ENCODE measurements at places on chromosomes 16 and 17. TPM values are rescaled to one million over a fixed set of nuclear protein-coding genes. Genes with fewer than 3 reads are reported as not detected.

GRCh38 chr16:87163637-87164036 is 153.6 kb downstream of the C16orf95 start:
- no peak for DNase-seq
- no peaks in the 10 kb centered on the region for H3K36me3 ChIP-seq
- H3K27me3 ChIP-seq = peaks cover 3% of the 10 kb centered on the region
- 0 out of 2 replicates have a peak, but pooled peaks cover 2% of the 10 kb centered on the region for H3K4me1 ChIP-seq
- no peak overlapping the region for H3K27ac ChIP-seq
- H3K4me3 ChIP-seq = no peak overlapping the region

- H3K4me1 ChIP-seq = peaks cover 11% of the 10 kb centered on the region
- no peak overlapping the region for H3K4me3 ChIP-seq
- no peak for DNase-seq
- peaks cover 94% of the 10 kb centered on the region for H3K27me3 ChIP-seq
Measured at GRCh38 chr16:23856251-23856709, 20.5 kb downstream of the PRKCB start.

DNA sequence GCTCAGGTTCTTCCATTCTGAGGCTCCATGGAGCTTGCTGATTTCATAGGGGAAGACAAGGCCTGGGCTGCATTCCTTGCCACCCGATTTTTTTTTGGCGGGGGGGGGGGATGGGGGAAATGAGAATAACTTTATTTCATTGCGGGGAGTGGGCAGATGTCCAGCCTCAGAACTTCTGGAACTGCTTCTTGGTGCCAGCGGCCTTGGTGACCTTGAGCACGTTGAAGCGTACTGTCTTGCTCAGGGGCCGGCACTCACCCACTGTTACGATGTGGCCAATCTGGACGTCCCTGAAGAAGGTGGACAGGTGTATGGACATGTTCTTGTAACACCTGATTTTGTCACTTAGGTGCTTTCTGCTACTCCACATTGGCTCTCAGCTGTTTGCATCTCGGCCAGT is 8.3 kb upstream of the CENPT start:
- H3K27me3 ChIP-seq = no peaks in the 10 kb centered on the region
- peaks cover 34% of the 10 kb centered on the region for H3K4me1 ChIP-seq

- H3K4me3 ChIP-seq = no peak overlapping the region
- no peak overlapping the region for H3K27ac ChIP-seq
- no peaks in the 10 kb centered on the region for H3K36me3 ChIP-seq
- H3K27me3 ChIP-seq = peaks cover 2% of the 10 kb centered on the region
Measured at GRCh38 chr16:80836846-80837245, 32.4 kb upstream of the CDYL2 start.

GRCh38 chr16:85963753-85964285 is 64.9 kb downstream of the IRF8 start:
- peaks cover 2% of the 10 kb centered on the region for H3K27me3 ChIP-seq
- no peaks in the 10 kb centered on the region for H3K36me3 ChIP-seq
- H3K4me3 ChIP-seq = no peak overlapping the region
- no peak overlapping the region for H3K27ac ChIP-seq

DNA sequence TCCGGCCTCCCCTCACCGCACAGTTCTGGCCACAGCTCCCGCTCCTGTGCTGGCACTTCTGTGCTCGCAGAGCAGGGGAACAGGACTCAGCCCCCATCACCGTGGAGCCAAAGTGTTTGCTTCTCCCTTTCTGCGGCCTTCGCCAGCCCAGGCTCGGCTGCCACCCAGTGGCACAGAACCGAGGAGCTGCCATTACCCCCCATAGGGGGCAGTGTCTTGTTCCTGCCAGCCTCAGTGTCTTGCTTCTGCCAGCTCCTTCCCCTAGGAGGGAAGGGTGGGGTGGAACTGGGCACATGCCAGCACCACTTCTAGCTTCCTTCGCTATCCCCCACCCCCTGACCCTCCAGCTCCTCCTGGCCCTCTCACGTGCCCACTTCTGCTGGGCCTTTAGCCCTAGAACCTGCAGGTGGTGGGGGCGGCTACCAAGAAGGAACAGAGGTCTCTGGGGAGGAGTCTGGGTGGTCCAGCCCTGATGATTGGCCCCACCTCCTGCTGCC is 645 bp upstream of the ELMO3 start:
- H3K27ac ChIP-seq = peak overlapping the region; percentile 85
- peak overlapping the region; percentile 55 for H3K4me3 ChIP-seq
- peak; percentile 53 for DNase-seq
- H3K27me3 ChIP-seq = no peaks in the 10 kb centered on the region
- peaks cover 34% of the 10 kb centered on the region for H3K36me3 ChIP-seq

- H3K4me3 ChIP-seq = no peak overlapping the region
- DNase-seq = no peak
- H3K36me3 ChIP-seq = peaks cover 26% of the 10 kb centered on the region
- H3K4me1 ChIP-seq = peaks cover 4% of the 10 kb centered on the region
- no peak overlapping the region for H3K27ac ChIP-seq
Measured at GRCh38 chr16:10566613-10567012, 13.8 kb downstream of the EMP2 start.

- peaks cover 33% of the 10 kb centered on the region for H3K27me3 ChIP-seq
- H3K4me1 ChIP-seq = peaks cover 13% of the 10 kb centered on the region
Measured at GRCh38 chr17:74529243-74529642, 2.0 kb downstream of the CD300LB start.

- no peak overlapping the region for H3K27ac ChIP-seq
- H3K4me3 ChIP-seq = peak overlapping the region; percentile 97
- H3K4me1 ChIP-seq = peaks cover 41% of the 10 kb centered on the region
- DNase-seq = peak; percentile 93
- no peaks in the 10 kb centered on the region for H3K27me3 ChIP-seq
- H3K36me3 ChIP-seq = peaks cover 39% of the 10 kb centered on the region
Measured at GRCh38 chr17:68035131-68035522, 408 bp upstream of the KPNA2 start.

DNA sequence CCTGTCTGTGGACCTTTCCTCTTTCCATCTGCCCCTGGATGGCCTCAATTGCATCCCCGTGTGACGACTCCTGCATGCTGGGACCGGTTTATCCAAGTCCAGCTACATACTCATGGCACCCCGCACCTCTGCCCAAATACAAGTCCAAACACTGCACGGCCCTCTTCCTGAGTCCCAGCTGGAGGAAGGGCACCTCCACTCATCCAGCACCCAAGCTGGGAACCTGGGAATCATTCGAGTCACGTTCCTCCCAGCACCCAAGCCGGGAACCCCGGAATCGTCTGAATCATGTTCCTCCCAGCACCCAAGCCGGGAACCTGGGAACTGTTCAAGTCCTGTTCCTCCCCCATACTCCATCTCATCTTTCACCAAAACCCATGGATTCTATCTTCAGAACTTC is 10.2 kb downstream of the TRARG1 start:
- H3K4me3 ChIP-seq = no peak overlapping the region
- H3K27ac ChIP-seq = no peak overlapping the region
- H3K27me3 ChIP-seq = peaks cover 9% of the 10 kb centered on the region
- peaks cover 11% of the 10 kb centered on the region for H3K36me3 ChIP-seq
- no peak for DNase-seq

GRCh38 chr17:78237401-78238012 is 6.1 kb downstream of the TMEM235 start:
- peaks cover 7% of the 10 kb centered on the region for H3K27me3 ChIP-seq
- no peaks in the 10 kb centered on the region for H3K36me3 ChIP-seq

- peaks cover 4% of the 10 kb centered on the region for H3K36me3 ChIP-seq
- peaks cover 63% of the 10 kb centered on the region for H3K27me3 ChIP-seq
- peaks cover 21% of the 10 kb centered on the region for H3K4me1 ChIP-seq
- H3K27ac ChIP-seq = no peak overlapping the region
- H3K4me3 ChIP-seq = no peak overlapping the region
Measured at GRCh38 chr17:78611607-78612006, 34.4 kb upstream of the DNAH17 start.

- peaks cover 37% of the 10 kb centered on the region for H3K27me3 ChIP-seq
- H3K4me1 ChIP-seq = peaks cover 42% of the 10 kb centered on the region
- DNase-seq = no peak
- H3K4me3 ChIP-seq = no peak overlapping the region
- no peak overlapping the region for H3K27ac ChIP-seq
Measured at GRCh38 chr16:83586036-83586435, 221.7 kb upstream of the HSBP1 start.

GRCh38 chr17:58121925-58122324 is 26.3 kb upstream of the OR4D1 start:
- no peaks in the 10 kb centered on the region for H3K4me1 ChIP-seq
- H3K36me3 ChIP-seq = no peaks in the 10 kb centered on the region
- H3K4me3 ChIP-seq = no peak overlapping the region
- DNase-seq = peak; percentile 23

DNA sequence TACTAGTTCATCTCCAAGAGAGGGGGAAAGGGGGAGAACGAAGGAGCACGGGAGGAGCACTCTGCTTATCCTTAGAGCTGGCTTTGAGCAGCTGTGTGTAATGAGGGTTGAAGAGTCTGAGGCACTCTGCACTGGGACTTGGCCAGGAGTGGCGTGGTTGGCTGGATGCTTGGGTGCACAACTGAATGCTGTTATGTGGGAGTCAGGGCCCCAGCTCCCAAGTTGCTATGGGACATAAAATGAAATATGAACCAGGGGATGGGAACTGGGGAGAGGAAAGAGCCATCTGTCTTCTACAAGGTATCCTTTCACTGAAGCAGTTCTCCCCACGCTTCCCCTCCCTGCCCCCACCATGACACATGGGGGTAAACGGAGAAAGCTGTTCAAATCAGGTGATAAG is 105.9 kb upstream of the ANKFN1 start:
- DNase-seq = no peak
- H3K27me3 ChIP-seq = no peaks in the 10 kb centered on the region
- H3K4me1 ChIP-seq = peaks cover 9% of the 10 kb centered on the region
- H3K27ac ChIP-seq = no peak overlapping the region

DNA sequence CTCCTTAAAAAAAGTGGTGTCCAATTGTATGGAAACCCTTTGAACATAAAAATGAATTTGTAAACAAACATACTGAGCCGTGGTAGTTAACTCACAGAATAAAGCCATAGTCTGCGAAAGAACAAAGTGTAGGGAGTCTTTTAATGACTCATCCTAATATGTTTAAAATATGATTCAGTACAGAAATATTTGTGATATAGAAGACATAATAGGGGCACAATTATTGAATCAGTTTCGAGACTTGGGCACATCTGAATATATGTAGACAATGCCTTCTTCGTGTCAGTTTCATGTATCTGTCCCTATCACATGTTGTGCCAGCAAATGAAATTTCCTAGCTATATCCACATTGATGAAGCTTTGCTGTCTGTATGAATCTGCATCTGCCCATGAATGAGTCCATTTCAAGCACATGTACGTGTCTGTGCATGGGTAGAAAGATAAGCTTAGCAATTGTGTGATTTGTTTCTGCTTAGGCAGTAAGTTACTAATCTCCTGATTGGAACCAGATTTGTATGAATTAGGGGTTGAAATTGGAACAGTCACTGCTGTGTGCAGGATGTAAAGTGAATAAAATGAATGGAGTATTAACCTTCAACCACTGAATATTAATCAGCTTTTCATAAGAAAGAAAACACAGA is 112.5 kb upstream of the SOX9 start:
- H3K27ac ChIP-seq = no peak overlapping the region
- DNase-seq = no peak
- H3K4me1 ChIP-seq = peaks cover 7% of the 10 kb centered on the region
- H3K27me3 ChIP-seq = no peaks in the 10 kb centered on the region

DNA sequence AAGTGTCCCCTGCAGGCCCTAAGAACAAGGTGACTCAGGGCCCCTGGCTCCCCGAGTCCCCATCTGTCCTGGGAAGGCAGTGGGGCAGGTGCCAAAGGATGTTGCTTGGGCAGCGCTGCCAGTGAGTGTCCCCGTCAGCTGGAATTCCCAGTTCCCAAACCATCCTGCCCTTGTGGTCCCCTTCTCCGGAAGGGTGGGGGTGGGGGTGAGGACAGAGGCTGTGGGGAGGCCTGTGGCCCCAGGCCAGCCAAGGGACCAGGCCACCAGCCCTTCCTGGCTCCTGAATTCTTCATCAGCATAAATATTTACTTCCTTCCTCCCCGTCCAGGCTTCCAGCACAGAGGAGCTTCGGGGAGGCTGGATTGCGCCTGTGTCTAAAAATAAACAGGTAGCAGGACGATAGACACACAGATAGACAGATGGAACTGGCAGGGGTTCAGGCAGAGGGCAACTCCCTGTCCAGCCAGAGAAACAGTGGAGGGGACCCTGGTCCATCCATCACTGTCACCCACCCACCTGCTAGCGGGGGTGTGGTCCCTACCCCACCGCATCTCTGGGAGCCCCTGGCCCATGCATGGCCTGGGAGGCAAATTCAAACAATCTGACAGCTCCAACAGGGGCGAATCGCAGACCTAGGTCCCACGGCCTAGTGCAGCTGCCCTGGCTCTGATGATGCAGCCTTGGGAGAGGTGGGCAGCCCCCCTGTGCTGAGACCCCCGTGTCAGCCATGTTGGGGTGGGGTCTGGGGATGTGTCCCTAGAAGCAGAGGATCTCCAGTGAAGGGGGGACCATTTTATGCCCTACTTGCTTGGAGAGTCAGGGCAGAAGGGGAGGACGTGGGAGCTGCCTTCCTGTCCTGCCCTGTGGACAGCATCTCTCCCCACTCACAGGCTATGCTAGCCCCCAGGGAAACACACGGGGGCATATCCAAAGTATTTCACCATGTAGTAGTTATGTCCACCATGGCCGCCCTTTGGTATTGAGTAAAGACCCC is 13.2 kb downstream of the GLIS2 start:
- peak overlapping the region; percentile 87 for H3K27ac ChIP-seq
- H3K4me1 ChIP-seq = peaks cover 24% of the 10 kb centered on the region
- no peaks in the 10 kb centered on the region for H3K36me3 ChIP-seq

- H3K27ac ChIP-seq = no peak overlapping the region
- no peaks in the 10 kb centered on the region for H3K36me3 ChIP-seq
- H3K4me1 ChIP-seq = peaks cover 6% of the 10 kb centered on the region
- H3K4me3 ChIP-seq = no peak overlapping the region
- peaks cover 5% of the 10 kb centered on the region for H3K27me3 ChIP-seq
Measured at GRCh38 chr17:33121756-33122155, 130.1 kb downstream of the SPACA3 start.

DNA sequence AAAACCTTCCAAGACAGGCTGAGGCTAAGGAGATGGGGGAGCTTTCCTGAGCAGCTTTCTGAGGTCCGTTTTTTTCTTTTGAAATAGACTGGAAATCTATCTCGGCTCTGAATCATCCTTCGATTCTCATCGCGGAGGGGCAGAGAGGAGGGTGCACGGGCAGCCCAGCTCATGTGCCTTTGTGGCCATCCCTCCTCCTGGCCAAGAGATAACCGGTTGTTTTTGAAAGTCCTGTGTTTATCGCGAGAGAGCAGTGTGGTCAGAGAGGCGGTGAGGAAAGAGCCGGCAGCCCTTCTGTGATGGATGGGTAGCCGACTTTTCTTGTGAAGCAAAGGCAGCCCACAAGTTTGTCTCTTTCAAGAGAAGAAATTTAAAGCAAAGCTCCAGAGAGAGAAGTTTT is 191.6 kb downstream of the CCDC182 start:
- no peaks in the 10 kb centered on the region for H3K36me3 ChIP-seq
- H3K27me3 ChIP-seq = no peaks in the 10 kb centered on the region
- peak overlapping the region; percentile 76 for H3K27ac ChIP-seq
- no peak overlapping the region for H3K4me3 ChIP-seq

The CLEC18A gene
- total RNA-seq = 0.46 TPM

The BEAN1 gene
- total RNA-seq = 0.07 TPM

The KRT33B gene
- total RNA-seq = not detected

The ATAD5 gene
- 25.0 TPM for total RNA-seq

The RPS2 gene
- 4,632 TPM for total RNA-seq

The PABPN1L gene
- total RNA-seq = not detected

The LPO gene
- total RNA-seq = 0.50 TPM

The RPRML gene
- total RNA-seq = 3.1 TPM

All from WTC11 (cell line).